ENCODE measurements at places on chromosomes 3 and 15. TPM values are rescaled to one million over a fixed set of nuclear protein-coding genes. Genes with fewer than 3 reads are reported as not detected.

The THBS1 gene
- 97.8 TPM for total RNA-seq

The PLA2G4F gene
- 176 TPM for total RNA-seq

The BCHE gene
- 4.5 TPM for total RNA-seq

The TPRG1 gene
- total RNA-seq = 46.2 TPM
